ENCODE measurements at places on chromosomes 13 and 19.

- no peak for DNase-seq
These were observed 15.6 kb downstream of the KDM4B start for GRCh38 chr19:4984438-4984990.

DNA sequence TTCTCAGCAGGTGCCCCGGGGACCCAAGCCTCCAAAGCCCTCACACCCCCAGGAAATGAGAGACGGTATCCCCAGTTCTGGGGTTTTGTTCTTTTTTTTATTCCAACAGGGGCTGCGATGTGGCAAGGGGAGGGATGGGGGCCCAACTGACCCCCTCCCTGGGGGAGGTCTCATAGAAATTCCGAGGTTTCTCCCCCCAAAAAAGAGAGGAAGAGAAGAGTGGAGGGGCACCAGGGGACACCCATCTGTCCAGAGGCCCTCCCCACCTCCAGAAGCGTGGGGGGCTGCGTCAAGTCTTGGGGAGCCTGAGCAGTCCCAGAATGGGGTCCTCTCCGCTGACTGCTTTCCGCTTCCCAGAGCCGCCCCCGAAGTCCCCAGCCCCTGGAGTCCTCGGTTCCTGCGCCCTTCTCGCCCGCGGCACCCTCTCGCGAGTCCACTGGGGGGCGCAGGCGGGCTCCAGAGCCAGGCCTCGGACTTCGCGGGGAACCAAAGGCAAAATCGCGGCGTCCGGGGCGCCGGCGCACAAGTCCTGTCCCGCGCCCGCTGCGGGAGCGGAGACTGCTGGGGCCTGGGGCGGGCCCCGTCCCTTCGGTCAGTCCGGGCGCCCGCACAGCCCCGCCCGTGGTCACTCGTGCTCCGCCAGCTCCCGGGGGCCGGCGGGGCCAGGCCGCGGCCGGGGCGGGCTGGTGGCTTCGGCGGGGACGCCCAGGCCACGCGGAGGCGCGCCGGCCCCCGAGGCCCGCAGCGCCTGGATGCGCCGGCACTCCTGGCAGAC lies 4.4 kb upstream of the ATP1A3 start:
- peak; percentile 80 for DNase-seq

DNA sequence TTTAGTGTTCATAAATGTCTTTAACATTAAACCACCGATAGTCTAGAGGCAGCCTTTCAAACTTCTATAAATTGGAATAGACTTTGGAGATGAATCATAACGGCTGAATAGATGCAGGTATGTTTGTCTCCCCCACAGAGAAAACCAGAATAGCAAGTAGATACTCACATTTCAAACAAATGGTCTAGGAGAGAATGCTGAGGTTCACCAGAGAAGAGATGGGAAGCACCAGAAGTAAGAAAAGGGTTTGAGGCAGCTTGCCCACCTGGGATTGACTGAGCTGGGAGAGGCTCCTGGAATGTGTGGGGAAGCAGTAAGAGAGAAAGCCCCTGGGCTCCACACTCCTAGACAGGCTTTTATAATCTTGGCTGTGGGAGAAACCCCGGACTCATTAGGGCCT lies 6.4 kb downstream of the IGFL3 start:
- DNase-seq, result no peak

- no peak for DNase-seq
These were observed 194.5 kb downstream of the DACH1 start for GRCh38 chr13:71672512-71672911.

DNA sequence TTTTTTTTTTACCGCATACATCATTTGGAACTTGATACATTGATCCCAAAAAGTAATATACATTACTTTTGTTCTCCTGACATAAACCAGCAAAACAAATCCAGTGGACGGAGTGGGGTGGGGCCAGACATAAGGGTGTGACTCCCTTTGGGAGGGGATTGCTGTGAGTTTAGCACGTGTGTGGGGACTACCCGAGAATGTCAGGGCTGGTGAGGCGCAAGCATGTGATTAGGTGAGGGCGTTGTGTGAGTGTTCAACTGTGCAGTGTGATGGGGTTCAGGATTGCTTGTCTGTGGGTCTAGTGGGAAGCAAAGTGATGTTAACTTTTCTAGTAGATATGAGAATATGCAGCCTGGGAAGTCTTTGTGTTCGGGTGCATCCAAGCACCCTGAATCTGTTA lies 468.0 kb downstream of the TSHZ3 start:
- no peak for DNase-seq

DNA sequence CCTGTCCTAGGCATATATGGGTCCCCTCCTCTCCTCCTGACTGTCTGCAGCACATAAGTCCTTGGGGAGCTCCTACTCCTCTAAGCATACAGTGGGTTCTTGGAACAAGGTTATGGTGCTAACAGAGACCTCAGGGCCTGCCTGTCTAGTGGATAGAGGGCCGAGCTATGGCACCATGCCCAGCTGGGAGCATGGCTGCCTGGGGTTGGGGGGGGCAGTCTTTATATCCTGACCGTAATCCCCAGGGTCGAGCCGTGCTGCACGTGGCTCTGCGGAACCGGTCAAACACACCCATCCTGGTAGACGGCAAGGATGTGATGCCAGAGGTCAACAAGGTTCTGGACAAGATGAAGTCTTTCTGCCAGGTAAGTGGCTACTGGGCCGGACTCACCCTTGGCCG lies 3.3 kb downstream of the GPI start:
- no peak for DNase-seq

- DNase-seq, result no peak
These were observed 27.1 kb downstream of the N4BP2L2 start for GRCh38 chr13:32511482-32511881.

DNA sequence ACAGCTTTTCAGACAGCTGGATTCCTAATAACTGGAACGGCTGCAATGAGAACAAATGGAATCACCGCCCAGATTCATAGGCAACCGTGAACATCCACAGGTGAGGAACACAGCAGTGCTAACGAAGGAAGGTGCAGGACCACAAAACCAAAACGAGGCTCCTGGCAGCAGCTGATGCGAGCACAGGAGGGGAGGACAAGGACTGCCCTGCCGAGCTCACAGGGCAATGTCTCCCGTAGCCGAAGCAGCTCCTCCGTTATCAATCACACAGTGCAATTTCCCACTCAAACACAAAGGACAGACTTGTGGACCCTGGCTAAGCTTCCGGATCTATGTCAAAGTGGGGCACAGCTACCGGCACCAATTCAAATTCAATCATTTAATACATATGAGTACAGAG lies 70.6 kb downstream of the STK24 start:
- no peak for DNase-seq

DNA sequence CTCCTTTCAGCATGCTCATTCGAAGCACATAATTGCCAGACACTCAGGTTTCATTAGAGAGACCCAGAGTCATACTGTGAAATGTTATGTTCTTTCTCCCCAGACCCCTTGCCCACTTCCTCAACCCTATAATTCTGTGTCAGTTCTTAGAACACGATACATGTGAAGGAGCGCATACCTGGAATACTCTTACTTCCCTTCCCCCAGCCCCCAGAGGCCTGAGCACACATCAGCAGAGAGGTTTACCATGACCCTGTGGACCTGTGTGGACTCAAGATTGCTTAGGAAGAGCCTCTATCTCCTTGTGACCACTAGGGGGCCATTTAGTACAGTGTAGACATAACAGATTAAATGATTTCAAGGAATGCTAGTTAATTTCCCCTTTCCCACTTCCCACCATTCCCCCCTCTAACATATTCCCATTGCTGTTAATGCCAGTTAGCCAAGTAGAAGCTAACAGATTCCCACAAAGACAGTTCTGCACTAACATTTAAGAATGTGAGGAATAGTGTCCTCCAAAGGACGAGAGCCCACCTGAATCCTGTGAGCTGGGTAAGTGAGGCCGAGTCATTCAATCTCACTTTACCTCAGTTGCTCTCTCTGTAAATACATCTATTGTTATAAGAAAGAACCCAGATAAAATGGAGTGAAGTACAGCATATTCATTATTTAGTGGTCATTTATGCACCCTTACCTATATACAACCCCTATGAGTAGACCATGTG lies 154.2 kb upstream of the MAB21L1 start:
- peak; percentile 4 for DNase-seq

- no peak for DNase-seq
These were observed 10.5 kb downstream of the COMP start for GRCh38 chr19:18780631-18781030.

- no peak for DNase-seq
These were observed 35.1 kb downstream of the ENOX1 start for GRCh38 chr13:43751624-43752023.

- peak; percentile 59 for DNase-seq
These were observed 3.7 kb upstream of the CLPTM1 start for GRCh38 chr19:44951179-44952159.

All from GM19239 (cell line).